ENCODE measurements at places on chromosomes 6 and 20.

GRCh38 chr6:130019326-130020072 lies 1.1 kb downstream of the L3MBTL3 start:
- peak; percentile 29 for DNase-seq

DNA sequence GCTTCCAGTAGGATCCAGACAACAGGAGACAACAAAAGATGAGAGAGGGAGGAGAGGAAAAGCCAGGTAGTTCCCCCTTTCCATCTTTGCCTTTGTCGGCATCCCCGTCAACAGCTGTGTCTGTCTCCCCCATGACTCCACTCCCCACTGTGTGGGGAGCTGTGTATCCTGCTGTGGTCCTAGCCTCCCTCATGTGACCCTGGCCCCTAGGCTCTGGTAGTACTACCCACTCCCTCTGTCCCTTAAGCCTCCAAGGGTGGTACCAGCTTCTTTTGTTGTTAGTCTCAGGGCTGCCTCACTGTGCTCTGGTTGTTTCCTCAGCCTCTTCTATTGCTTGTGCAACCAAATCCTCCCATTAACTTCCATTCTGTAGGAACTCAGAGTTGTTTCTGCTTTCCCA lies 28.7 kb downstream of the ANKEF1 start:
- no peak for DNase-seq

GRCh38 chr6:136514591-136514990 lies 35.6 kb downstream of the MAP7 start:
- DNase-seq: no peak

DNA sequence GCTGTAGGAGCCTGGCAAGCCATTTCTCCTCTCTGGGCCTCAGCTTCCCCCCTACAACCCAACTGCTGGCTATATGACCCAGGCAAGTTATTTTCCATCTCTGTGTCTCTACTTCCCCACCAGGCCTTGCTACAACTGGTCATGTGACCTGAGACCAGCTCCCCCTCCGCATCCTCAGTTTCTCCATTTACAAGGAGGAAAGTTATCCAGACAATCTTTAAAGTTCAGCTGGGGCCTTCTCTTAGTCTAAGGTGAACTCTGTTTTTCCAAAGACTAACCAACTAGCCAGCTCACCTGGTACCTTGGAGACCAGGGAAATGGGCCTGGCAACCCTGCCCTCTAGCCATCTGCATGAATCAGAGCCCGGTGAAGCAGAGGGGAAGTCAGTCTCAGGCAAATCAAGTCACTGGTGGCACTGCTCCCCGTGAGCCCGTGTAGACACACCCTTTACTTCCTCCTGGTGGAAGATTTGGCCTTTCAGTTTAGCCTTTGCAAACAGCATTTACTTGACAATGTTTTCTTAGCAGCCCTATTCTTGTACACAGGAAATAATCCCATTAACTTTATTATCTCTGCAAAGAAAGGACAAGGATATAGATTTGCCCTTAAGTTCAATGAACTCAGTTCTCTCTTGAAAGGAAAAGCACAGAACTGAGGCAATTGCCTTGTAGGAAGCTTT lies 157.7 kb downstream of the VEGFA start:
- no peak for DNase-seq
